ENCODE measurements at places on chromosomes 7 and 10. TPM values are rescaled to one million over a fixed set of nuclear protein-coding genes. Genes with fewer than 3 reads are reported as not detected.
A peak's percentile ranks its signal among the peaks of the same experiment; 100 is the strongest.

DNA sequence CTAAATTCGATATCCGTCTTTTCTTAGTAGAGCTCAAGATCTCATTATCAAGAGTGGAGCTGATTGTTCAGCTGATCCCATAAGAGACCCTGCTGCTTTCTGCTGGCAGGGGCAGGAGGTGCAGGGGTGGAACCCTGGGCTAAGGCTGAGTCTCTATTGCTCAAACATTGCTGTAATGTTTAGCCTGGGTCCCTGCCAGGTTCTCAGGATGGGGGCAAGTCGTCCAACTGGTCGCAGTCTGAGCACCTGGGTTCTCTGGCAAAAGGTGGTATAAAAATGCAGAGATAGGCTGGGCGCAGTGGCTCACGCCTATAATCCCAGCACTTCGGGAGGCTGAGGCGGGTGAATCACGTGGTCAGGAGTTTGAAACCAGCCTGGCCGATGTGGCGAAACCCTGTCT, 62.0 kb upstream of the NRBF2 start:
- peaks cover 25% of the 10 kb centered on the region for H3K27me3 ChIP-seq
- peaks cover 10% of the 10 kb centered on the region for H3K4me1 ChIP-seq
- no peak for DNase-seq

FXYD4 gene
- not detected for total RNA-seq

DNA sequence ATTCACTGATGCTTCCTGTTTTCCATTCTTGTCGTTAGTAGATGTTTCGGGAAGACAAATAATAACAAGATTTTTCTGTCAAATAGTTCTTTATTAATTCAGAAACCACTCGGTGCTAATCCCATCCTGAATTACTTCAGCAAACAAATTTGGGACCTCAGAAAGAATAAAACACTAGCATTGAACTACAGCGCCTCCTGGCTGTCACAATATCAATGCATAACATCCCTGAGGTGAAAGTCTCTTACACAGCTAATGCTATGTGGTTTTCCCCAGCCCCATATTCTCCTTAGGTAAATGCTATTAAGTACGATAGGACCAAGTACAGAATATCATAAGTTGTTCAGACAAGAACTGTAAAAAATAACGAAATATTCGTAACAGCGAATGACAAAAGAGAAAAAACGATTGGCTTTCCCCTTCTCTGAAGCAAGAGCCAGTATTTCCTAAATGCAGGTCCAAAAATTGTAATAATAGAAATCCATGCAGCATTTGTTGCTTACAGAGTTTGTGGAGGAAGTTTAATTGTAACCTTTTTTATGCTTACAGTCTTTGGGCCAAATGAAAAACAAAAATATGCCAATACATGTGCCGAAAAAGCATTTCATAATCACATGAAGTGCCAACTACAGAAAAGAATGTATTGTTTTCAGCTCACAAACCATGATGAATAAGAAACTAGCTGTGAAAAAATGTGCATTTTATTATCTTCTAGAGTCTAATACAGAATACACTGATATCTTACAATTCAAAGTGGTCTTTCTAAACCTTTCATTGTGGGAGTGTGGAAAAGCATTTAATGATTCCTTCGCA, 47.3 kb downstream of the MYPN start:
- H3K36me3 ChIP-seq, result no peaks in the 10 kb centered on the region
- H3K27me3 ChIP-seq, result no peaks in the 10 kb centered on the region
- H3K4me1 ChIP-seq, result peaks cover 3% of the 10 kb centered on the region
- peak; percentile 63 for DNase-seq
- H3K27ac ChIP-seq, result no peak overlapping the region
- no peak overlapping the region for H3K4me3 ChIP-seq

DNA sequence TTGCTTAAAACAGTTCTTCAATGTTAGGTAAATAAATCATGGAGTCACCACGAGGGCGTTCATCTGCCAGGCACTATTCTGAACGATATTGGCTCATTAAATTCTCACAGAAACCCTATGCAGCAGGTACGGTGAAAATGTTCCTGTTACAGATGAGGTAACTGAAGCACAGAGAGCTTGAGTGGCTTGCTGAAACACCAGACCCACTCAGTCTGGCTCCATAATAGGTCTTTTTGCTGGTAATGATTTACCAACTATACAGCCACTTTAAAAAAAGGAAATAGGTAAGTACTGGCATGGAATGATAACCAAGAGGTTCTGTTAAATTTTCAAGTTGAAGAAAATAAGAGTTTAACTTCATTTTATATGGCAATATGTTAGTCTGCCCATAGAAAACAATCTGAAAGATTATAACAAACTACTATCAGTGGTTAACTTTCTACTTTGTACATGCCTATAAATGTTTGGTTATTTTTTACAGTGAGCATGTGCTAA, 1.3 kb upstream of the TM9SF3 start:
- H3K4me3 ChIP-seq, result no peak overlapping the region
- no peak for DNase-seq
- peaks cover 1% of the 10 kb centered on the region for H3K27me3 ChIP-seq

VWDE gene
- total RNA-seq, result 6.6 TPM

GRCh38 chr10:132677096-132677472, 108.9 kb downstream of the NKX6-2 start:
- no peaks in the 10 kb centered on the region for H3K27me3 ChIP-seq
- H3K4me1 ChIP-seq, result no peaks in the 10 kb centered on the region
- DNase-seq, result no peak
- H3K4me3 ChIP-seq, result no peak overlapping the region
- no peaks in the 10 kb centered on the region for H3K36me3 ChIP-seq

DNA sequence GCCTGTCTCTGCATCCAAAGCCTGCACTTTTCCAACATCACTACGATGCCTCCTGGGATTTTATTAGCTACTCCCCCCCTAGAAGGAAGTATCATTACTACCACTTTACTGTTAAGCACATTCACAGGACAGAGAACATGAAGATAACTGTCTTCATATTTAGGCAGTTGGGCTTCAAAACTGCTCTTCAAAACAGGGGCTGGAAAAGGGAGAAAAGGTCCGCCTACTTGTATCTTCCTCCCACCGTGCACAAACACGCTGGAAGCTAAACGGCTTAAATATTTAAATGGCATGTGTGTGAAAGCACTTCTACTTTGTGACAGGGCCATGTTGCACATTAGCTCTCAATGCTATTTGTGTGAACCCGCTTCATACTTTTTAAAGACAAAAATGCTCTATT, 999 bp downstream of the ITIH5 start:
- H3K36me3 ChIP-seq, result no peaks in the 10 kb centered on the region
- DNase-seq, result no peak
- H3K27ac ChIP-seq, result no peak overlapping the region

- H3K27ac ChIP-seq, result peak overlapping the region; percentile 29
- H3K36me3 ChIP-seq, result peaks cover 9% of the 10 kb centered on the region
- DNase-seq, result no peak
- H3K27me3 ChIP-seq, result peaks cover 3% of the 10 kb centered on the region
Observed at GRCh38 chr7:155193716-155194115, 104.0 kb upstream of the INSIG1 start.

DNA sequence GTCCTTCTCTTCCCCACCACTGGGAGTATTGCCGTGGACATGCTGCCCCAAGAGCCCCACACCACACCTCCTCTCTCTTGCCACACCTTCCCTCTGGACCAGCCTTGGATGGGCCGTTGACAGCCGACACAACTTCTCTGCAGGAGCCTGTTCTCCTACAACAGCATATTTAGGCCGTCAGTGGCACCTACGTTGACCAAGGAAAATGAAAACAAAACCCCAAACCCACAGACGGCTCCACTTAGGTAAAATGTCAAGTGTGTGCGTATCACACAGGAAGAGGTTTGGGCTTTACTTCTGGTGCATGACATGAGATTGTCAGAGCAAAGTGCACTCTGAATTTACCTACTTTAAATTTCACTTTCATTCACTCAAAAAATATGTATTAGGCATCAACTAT, 246.6 kb downstream of the ZMYND11 start:
- no peak overlapping the region for H3K27ac ChIP-seq
- DNase-seq, result peak; percentile 41
- H3K27me3 ChIP-seq, result peaks cover 14% of the 10 kb centered on the region
- peaks cover 9% of the 10 kb centered on the region for H3K4me1 ChIP-seq
- H3K36me3 ChIP-seq, result peaks cover 2% of the 10 kb centered on the region
- no peak overlapping the region for H3K4me3 ChIP-seq

- H3K36me3 ChIP-seq, result no peaks in the 10 kb centered on the region
- H3K27ac ChIP-seq, result no peak overlapping the region
- H3K4me3 ChIP-seq, result no peak overlapping the region
- DNase-seq, result no peak
Observed at GRCh38 chr7:152551304-152552036, 115.7 kb upstream of the KMT2C start.

TYW1B gene
- total RNA-seq, result 3.4 TPM

NRG3 gene
- total RNA-seq, result not detected

- no peak overlapping the region for H3K4me3 ChIP-seq
- peaks cover 3% of the 10 kb centered on the region for H3K27me3 ChIP-seq
- H3K4me1 ChIP-seq, result peaks cover 7% of the 10 kb centered on the region
- H3K36me3 ChIP-seq, result no peaks in the 10 kb centered on the region
Observed at GRCh38 chr10:71597821-71598498, 121.6 kb downstream of the C10orf105 start.
